Activated naive CD4-positive, alpha-beta T cell treated with anti-CD3 and anti-CD28 coated beads for 36 hours (primary cell): ENCODE measurements at places on chromosomes 12 and 14. TPM values are rescaled to one million over a fixed set of nuclear protein-coding genes. Genes with fewer than 3 reads are reported as not detected.

DNA sequence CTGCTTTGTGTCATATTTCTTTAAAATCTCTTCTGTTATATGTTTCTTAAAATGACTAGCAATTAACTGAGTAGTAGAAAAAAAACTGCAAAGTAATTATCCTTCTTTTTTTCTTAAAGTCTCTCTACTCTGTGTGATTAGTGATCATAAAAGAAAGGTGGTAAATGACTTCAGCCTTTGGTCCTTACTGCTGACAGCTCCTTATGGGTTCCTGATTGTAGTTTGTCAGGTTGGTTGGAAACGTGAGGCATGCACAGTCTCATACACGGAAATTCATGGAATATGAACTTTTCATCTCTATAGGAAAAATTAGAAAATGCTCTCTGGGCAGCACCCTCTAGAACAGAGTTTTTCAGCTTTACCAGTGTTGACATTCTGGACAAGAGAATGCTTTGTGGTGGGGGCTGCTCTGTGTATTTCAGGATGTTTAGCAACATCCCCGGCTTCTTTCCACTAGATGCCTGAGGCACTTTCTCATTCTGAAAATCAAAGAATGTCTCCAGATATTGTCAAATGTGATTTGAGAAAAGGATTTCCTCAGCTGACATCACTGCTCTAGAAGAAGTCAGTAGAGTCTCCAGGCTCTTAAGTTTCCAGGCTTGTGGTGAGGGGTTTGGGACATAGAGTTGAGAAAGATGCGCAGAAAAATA, 121.0 kb downstream of the PIK3C2G start:
- no peak overlapping the region for H3K27ac ChIP-seq
- DNase-seq = no peak
- H3K4me3 ChIP-seq = no peak overlapping the region

- H3K4me1 ChIP-seq = peaks cover 27% of the 10 kb centered on the region
- H3K27me3 ChIP-seq = no peaks in the 10 kb centered on the region
- peak; percentile 23 for DNase-seq
- peak overlapping the region; percentile 92 for H3K27ac ChIP-seq
These were observed 544 bp downstream of the ABCD4 start for GRCh38 chr14:74302152-74302628.

Gene MSRB3
- total RNA-seq = not detected

- H3K27ac ChIP-seq = no peak overlapping the region
- peaks cover 7% of the 10 kb centered on the region for H3K4me1 ChIP-seq
- peaks cover 30% of the 10 kb centered on the region for H3K36me3 ChIP-seq
- H3K4me3 ChIP-seq = no peak overlapping the region
These were observed 10.9 kb downstream of the MTA1 start for GRCh38 chr14:105430565-105430964.

DNA sequence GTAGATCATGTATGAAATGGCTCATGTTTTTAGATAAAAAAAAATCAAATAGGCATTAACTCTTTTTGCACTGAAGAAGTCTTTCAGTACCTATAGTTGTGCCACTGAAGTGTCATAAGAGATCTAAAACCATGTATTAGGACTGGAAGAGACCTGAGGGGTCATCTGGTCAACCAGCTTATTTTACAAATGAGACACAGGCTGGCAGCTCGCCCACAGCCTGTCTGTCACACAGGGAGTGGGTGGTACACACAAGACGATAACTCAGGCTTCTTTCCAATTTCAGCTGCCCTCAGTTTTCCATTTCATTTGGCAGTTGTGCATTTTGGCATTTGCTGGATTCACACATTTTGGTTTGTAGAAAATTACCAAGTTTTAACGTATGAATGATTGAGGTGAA, 34.7 kb downstream of the C12orf75 start:
- no peak overlapping the region for H3K27ac ChIP-seq
- H3K27me3 ChIP-seq = no peaks in the 10 kb centered on the region
- peaks cover 2% of the 10 kb centered on the region for H3K36me3 ChIP-seq
- H3K4me3 ChIP-seq = no peak overlapping the region
- DNase-seq = no peak
- H3K4me1 ChIP-seq = no peaks in the 10 kb centered on the region

Gene ZNF410
- total RNA-seq = 56.8 TPM

- no peak overlapping the region for H3K27ac ChIP-seq
- H3K4me3 ChIP-seq = no peak overlapping the region
These were observed 1139.1 kb downstream of the AACS start for GRCh38 chr12:126204326-126204725.

- no peaks in the 10 kb centered on the region for H3K36me3 ChIP-seq
- H3K27me3 ChIP-seq = peaks cover 12% of the 10 kb centered on the region
- peaks cover 18% of the 10 kb centered on the region for H3K4me1 ChIP-seq
- H3K4me3 ChIP-seq = no peak overlapping the region
- H3K27ac ChIP-seq = no peak overlapping the region
These were observed 18.0 kb downstream of the SLC24A4 start for GRCh38 chr14:92340931-92341330.
